Pancreas (tissue), 10 donors: ENCODE measurements at places on chromosomes 11 and 22. TPM values are rescaled to one million over a fixed set of nuclear protein-coding genes. Genes with fewer than 3 reads are reported as not detected.

The MYRF gene
- 56.3 TPM for polyA plus RNA-seq

The PARVG gene
- 3.1 TPM for polyA plus RNA-seq

The SUSD2 gene
- polyA plus RNA-seq = 3.1 TPM

The MEN1 gene
- polyA plus RNA-seq = 25.3 TPM

The GRIK4 gene
- polyA plus RNA-seq = not detected

The ACTN3 gene
- polyA plus RNA-seq = 0.05 TPM

The GAL3ST1 gene
- 8.1 TPM for polyA plus RNA-seq

The TMA7B gene
- not detected for polyA plus RNA-seq

The OR51B5 gene
- polyA plus RNA-seq = 0.05 TPM

The MMP8 gene
- 0.08 TPM for polyA plus RNA-seq

The RASGRP2 gene
- 12.4 TPM for polyA plus RNA-seq

The DNAJB7 gene
- not detected for polyA plus RNA-seq

The TMPRSS4 gene
- polyA plus RNA-seq = not detected

The NPAS4 gene
- polyA plus RNA-seq = 0.63 TPM

The GATD1 gene
- polyA plus RNA-seq = 27.9 TPM

The PTPN5 gene
- 1.3 TPM for polyA plus RNA-seq

The C11orf21 gene
- 0.80 TPM for polyA plus RNA-seq

The CRYAB gene
- polyA plus RNA-seq = 36.1 TPM

The SAA1 gene
- 5.9 TPM for polyA plus RNA-seq

The CARD18 gene
- 0.33 TPM for polyA plus RNA-seq

The PAMR1 gene
- polyA plus RNA-seq = 0.42 TPM

The MCHR1 gene
- 0.23 TPM for polyA plus RNA-seq

The POU2AF3 gene
- polyA plus RNA-seq = 15.7 TPM

The CENPM gene
- 0.65 TPM for polyA plus RNA-seq

The CYTH4 gene
- polyA plus RNA-seq = 3.5 TPM

The MFNG gene
- polyA plus RNA-seq = 5.2 TPM

The HBG2 gene
- polyA plus RNA-seq = not detected

The TIGD3 gene
- 0.68 TPM for polyA plus RNA-seq

The SLC22A6 gene
- polyA plus RNA-seq = not detected

The NPAT gene
- polyA plus RNA-seq = 2.3 TPM

The TMPRSS13 gene
- polyA plus RNA-seq = 3.2 TPM

The ELMOD1 gene
- polyA plus RNA-seq = 0.12 TPM

The ARFGAP2 gene
- 73.1 TPM for polyA plus RNA-seq

The MS4A6A gene
- polyA plus RNA-seq = 7.2 TPM
